ENCODE measurements at places on chromosomes 7 and 10.

- no peak for DNase-seq
These were observed 42.5 kb downstream of the DPCD start for GRCh38 chr10:101630633-101630920.

GRCh38 chr7:31478018-31478417 is 35.9 kb upstream of the ITPRID1 start:
- DNase-seq: no peak

GRCh38 chr7:55526770-55527169 is 45.5 kb downstream of the VOPP1 start:
- no peak for DNase-seq

DNA sequence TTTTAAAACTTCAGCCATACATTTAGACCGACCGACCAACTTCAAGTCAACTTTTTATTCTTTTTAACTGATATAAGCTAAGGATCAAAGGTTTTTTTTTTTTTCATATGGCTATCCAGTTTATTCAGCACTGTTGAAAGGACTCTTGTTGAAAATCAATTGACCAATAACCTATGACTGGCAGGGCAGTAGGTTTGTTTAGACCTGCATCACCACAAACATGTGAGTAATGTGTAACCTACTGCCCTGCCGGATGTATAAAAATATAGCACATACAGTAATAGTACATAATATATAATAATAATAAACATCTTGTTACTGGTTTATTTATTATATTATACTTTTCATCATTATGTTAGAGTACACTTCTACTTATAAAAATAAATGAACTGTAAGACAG is 434.6 kb upstream of the SEMA3A start:
- no peak for DNase-seq

DNA sequence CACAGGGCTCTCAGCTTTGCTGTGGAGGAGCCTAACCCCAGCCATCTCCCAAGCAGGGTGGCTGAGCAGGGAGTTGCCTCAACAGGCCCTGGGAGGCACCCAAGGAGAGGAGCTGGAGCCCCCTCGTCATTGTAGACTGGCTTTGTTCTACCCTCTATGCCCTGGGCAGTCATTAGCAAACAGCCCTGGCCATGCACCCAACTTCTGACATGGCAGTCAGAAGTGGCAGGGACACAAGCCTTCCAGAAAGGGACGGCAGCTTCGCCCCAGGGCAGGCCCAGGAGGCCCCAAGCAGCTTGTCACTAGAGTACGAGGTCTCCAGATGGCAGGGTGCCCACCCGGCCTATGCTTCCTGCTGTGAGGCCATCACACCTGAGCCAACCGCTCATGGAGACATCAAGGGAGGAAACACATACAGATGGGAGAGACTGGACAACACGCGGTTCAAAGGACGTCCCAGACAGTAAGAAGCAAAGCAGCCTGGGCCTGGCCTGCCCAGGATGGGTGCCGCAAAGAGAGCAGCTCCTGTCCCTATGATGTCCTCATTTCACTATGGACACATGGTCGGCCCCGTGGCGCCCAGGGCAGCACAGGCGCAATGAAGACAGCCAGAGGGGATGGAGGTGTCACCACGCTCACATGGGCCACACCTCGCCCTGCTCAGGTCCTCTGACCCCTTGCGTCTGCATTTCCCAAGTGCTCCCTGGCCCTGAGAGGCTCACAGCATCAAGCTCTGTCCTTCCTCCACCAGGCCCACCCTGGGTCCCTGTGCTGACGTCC is 190.9 kb upstream of the CXCL12 start:
- no peak for DNase-seq

DNA sequence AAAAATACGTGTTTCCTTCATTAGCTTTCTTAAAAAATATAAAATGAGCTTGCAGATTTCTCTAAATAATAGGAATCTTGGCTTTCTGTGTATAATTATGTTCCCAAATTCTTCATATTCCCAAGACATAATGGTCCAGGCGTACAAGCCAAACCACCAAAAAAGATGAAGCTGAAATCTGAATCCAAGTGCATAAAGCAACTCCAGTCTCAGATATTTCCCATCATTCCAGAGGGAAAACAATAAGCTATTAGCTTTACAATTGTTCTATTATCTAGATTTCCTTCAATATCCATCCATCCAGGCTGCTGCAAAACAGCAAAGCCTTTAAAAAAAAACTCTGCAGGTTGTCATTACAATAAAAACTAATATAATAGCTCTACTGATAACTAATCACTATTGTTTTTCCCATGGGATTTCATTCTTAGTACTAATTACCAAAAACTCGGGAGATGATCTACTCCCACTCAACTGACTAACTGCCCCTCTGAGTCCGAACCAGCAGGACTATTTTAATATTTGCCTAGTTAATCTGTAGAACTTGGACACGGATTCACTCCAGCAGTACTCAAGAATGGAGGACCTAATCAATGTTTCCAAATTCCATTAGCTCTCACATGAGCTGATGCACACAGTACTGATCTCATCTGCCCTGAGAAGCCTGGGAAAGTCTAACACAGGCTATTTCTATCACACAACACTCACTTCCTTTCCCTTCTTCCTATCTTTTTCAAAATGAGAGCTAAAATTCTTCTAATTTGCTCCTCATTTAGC is 108.9 kb upstream of the ASAH2 start:
- DNase-seq: no peak

DNA sequence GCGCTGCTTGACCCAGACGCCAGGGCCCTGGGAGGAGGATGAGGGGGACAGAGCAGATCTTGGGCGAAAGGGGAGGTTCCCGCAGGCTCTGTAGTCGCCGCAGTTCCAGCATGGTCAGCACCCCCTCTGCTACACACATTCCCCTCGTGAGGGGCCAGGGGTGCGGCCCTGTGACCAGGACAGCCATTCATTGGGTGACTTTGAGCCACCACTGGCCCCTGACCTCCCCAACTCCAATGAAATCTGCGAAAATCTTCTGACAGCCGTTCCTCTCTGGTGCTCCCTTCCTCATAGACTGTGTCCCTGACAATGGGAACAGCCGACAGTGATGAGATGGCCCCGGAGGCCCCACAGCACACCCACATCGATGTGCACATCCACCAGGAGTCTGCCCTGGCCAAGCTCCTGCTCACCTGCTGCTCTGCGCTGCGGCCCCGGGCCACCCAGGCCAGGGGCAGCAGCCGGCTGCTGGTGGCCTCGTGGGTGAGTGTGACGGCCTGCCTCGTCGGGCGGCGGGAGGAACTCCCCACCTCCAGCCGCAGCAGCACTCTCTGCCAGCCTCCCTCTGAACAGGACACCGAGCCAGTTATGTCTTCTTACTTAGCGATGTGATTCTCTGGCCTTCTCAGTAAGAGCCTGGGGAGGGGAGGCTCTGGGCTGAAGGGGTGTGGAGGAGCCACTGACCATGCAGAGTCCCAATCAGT is 825 bp downstream of the TMEM176A start:
- no peak for DNase-seq

- DNase-seq: no peak
These were observed 206.1 kb upstream of the PHYHIPL start for GRCh38 chr10:58970160-58970915.

- no peak for DNase-seq
These were observed 138.8 kb downstream of the CFAP58 start for GRCh38 chr10:104492329-104492940.

DNA sequence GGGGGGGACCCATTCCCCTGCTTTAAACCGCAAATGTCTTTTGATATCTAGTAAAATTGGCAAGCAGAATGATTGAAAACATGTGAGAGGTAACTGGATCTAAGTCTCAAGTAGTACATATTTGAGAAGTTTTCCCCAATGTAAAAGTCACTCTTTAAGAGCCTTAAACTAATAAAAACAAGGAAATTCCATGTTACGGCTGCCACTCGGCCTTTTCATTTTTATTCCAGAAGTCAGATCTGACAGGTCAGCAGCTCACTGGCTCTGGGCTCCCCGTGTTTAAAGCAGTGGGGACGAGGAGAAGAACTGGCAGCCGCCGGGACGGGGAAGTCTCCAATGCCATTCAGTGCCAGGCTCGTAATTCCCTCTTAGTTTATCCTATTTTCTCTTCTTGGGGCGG is 80.7 kb downstream of the CUX1 start:
- peak; percentile 53 for DNase-seq

GRCh38 chr7:35605760-35606159 is 89.2 kb downstream of the HERPUD2 start:
- DNase-seq: no peak

- peak; percentile 91 for DNase-seq
These were observed 94.0 kb downstream of the GRK5 start for GRCh38 chr10:119301397-119301796.

- no peak for DNase-seq
These were observed 28.0 kb downstream of the GRK5 start for GRCh38 chr10:119235356-119235755.

DNA sequence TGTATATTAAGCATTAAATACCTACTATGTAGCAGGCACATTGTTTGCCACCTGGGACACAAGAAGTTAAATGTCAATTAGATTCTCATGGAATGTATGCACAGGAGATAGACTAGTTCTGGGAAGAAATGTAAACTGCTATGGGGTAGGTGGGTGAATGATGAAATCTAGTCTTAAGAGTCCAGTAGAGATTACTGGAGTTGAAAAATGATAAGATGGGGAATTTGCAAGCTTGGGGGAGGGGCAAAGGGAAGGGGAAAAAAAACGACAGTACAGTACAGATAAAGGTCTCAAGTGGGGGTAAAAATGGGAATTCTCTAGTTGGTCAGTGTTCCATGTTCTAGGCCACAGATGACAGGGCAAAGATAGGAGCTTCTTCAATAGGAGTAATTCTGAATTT is 94.4 kb downstream of the ATE1 start:
- DNase-seq: no peak

DNA sequence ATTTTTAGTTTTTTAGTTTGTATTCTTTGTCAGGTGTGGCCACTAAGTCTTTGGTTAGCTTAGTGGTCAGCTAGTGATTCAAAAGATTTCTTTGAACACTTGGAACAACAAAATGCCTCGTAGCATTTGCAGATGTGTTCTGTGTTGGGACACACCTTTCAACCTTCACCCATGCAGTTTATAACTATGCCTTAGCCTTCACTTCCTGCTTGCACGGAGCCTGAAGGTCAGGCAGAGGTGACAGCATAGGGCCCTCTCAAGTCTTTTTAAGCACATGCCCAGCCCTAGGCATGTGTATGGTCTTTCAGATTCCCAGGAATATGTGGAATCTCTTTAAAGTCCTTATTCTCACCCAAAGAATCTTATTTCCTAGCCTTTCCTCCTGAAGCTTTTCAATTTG is 17.6 kb downstream of the PLAC9 start:
- no peak for DNase-seq

DNA sequence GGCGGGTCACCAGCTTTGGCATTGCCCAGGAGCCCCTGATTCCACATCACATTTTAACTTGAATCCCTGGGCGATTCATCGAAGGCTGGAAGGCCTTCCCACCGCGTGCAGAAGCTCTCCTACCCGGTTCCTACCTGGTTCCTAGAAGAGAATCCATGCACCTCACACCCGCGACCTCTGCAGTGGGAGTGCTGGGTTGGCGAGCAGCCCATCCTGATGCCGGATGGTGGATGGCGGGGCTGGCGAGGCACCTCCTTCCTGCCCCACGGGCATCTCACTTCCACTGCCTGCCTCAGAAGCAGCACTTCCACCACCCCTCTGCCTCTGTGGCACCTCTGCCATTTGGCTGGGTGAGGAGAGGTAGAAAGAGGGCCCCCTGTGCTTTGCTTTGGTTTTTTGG is 32.0 kb downstream of the NUB1 start:
- peak; percentile 64 for DNase-seq

- DNase-seq: no peak
These were observed 6.9 kb downstream of the GHRHR start for GRCh38 chr7:30970594-30971094.

- no peak for DNase-seq
These were observed 10.9 kb upstream of the PLAU start for GRCh38 chr10:73900064-73900463.

GRCh38 chr7:825386-825785 is 6.9 kb upstream of the SUN1 start:
- DNase-seq: no peak

- no peak for DNase-seq
These were observed 39.7 kb upstream of the DIP2C start for GRCh38 chr10:729213-729612.

DNA sequence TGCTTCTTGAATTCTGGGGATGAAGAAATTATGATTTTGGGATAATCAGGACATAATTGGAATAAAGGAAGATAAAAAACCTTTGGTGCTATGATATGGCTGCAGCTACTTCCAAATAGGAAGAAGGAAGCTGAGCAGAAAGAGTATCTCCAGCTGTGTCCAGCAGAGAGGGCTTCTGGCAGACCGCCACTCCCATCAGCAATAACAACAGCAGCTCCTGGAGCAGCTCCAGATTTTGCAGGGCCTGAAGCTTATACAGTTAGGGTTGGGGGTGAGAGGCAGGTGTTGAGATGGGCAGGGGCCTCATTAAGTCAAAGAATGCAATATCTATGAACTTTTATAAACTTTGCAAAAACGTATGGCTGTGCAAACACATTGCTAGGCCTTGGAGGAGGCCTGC is 62.3 kb downstream of the C10orf120 start:
- DNase-seq: no peak

DNA sequence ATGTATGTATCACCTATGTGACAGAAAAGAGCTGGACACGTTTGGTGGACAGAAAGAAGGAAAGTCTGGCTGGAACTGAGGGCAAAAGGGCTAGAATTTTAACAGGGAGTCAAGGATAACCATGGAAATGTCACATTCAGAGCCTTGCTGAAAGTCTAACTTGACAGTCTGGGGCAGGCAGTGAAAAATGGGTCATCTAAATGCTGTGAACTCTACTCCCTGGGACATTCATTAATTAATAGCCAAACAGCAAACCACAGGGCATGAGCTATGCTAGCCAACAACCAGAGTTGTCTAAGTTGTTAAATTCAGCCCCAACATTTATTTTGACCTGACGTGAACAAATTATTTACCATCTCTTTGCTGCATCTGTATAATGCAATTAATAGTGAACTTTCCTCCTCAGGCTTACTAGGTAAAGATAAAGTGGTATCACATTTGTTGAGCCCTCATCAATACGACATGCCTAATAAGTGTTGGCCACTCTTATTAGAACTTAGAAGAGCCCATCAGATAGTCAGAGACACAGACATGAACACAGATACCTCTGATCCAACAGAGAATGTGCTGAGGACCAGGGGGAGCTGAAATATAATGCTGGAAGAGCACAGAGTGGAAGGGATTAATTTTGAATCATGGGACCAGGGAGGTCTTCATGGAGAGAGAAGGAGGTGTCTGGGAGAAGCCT is 109.9 kb downstream of the SORCS1 start:
- no peak for DNase-seq

GRCh38 chr10:75826846-75827245 is 395.4 kb downstream of the LRMDA start:
- no peak for DNase-seq

- no peak for DNase-seq
These were observed 12.4 kb upstream of the TFAM start for GRCh38 chr10:58372607-58373441.

All from spleen (tissue), 13 donors.